NCI-H1417 (cell line): ENCODE measurements at places on chromosomes 4 and X.
A peak's percentile ranks its signal among the peaks of the same experiment; 100 is the strongest.

DNA sequence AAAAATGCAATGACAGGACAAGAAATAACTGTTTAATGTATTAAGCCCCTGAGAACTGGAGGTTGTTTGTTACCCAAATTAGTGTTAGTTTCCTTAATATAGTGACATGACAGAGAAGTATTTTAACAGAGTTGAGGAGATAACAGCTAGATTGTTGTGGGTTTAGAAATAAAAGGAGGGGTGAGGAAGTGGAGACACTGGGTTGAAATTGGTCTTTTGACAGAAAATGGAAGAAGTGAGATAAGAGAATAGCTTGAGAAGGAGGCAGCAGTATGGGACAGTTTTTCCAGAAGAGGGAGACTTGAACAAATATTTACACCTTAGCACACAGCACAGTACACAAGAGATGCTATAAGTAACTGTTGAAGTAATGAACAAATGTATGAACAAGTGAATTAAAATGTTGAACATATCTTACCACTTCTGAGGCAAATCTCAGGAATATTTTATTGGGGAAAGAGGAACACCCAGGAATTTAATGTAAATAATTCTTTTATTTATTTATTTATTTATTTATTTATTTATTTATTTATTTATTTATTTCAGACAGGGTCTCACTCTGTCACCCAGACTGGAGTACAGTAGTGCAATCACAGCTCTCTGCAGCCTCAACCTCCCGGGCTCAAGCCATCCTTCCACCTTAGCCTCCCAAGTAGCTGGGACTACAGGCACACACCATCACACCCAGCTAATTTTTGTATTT, 58.0 kb upstream of the EGFL6 start:
- no peak for DNase-seq

DNA sequence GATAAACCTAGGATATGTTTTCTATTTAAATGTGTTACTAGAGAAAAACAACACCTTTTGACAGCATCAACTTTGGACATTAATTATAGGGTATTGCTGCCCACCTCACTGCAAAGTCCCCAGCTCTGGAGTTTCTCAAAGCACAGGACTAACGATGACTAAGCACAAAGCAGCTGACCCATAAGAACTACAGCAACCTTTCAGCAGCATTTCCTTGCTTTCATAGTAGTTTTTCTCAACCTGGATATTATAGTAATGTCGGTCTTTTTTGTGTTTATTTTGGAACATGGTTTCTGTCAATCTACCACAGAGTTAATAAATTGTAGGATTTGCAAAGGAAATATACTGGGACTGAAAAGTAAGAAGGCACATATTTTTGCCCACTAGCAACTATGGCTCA, 21.5 kb downstream of the HHIP start:
- no peak for DNase-seq

DNA sequence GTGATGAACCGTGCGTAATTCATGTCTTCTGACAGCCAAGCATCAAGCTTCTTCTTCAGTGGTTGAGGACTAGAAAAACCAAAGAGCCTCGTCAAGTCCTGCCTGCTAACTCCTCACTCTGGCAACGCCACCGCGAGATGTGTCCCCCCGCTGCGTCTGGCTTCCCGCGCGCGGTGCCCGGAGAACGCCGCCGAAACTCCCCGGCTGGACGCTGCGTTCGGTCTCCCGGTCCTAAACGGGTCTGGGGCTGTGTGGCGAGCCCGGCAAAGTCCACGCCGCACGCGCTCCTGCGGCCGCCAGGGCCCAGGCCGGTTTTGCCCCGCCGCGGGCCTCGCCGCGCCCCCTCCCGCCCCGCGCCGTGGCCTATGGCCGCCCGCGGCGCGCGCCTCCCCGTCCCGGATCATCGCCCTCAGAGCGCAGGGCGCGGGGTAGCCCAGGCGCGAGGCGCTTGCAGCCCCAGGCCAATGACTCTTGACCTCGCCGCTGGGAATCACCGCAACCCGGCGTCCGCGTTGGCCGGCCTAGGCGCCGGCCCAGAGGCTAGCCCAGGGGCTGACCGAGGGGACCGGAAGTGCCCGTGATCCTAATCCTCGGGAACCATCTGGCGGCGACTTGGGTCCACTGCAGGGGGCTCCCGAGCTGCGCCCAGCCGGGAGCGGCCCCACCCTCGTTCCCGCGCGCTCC, at the start of gene AADAT:
Gene AADAT (minus strand): TSS at position 289 of the 684 bp plus-strand sequence. CDS start 266 bp downstream, at position 23.
- DNase-seq: peak; percentile 44

DNA sequence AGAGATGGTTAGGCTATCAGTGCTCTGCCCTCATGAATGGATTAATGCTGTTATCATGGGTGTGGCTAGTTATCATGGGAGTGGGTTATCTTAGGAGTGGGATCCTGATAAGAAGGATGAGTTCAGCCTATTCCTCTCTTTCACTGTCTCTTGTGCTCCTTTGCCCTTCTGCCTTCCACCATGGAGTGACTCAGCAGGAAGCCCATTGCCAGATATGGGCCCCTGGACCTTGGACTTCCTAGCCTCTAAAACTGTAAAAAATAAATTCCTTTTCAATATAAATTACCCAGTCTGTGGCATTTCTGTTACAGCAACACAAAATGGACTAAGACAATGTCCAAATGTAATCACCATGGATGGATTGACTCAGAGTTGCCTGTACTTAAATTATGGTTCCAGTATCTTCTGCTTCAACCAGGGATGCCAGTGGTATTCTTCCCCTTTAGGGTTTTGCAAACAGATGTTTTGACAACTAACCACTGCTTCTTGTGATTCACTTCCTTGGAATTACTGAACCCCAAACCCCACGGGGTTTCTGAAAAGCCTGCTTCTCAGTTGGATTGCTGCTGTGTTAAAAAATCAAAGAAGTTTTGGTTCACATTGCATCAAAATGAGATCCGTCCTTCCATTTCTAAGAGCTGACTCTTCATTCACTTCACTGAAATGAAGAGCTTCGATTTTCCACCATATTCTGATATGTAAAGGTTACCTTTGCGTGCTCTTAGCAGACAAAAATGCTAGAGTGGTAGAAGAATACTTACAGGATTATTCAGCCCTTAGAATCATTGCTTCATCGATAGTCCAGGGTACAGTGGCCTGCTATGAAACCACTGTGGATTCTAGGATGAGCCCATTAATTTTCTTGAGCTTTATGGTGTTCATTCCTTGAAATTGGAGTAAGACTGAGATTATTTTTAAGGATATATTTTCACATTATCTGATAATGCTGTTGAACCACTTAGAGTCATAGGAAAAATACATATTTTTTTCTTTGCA, 107.7 kb downstream of the FRMPD4 start:
- no peak for DNase-seq

DNA sequence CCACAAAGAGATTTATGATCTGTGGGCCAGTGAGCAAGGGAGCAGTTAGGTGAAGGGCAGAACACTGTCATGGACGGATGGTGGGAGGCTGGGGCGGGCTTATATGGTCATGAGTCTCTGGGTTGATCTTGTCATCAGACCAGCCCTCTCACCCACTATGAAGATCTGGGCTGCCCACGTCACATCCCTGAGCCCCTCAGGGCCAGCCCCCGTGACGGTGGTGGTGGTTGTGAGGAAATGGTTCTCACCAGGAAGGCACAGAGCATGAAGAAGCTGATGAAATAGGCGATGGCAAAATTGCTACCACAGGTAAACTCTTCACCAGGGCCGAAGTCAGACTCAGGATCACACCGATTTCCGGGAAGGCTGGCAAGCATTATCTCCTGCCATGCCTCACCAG, 11.1 kb upstream of the SYP start:
- DNase-seq: no peak

- DNase-seq: no peak
Observed at GRCh38 chrX:38221391-38221929, 789 bp upstream of the SRPX start.

- no peak for DNase-seq
Observed at GRCh38 chrX:129698150-129698549, 40.6 kb upstream of the XPNPEP2 start.

DNA sequence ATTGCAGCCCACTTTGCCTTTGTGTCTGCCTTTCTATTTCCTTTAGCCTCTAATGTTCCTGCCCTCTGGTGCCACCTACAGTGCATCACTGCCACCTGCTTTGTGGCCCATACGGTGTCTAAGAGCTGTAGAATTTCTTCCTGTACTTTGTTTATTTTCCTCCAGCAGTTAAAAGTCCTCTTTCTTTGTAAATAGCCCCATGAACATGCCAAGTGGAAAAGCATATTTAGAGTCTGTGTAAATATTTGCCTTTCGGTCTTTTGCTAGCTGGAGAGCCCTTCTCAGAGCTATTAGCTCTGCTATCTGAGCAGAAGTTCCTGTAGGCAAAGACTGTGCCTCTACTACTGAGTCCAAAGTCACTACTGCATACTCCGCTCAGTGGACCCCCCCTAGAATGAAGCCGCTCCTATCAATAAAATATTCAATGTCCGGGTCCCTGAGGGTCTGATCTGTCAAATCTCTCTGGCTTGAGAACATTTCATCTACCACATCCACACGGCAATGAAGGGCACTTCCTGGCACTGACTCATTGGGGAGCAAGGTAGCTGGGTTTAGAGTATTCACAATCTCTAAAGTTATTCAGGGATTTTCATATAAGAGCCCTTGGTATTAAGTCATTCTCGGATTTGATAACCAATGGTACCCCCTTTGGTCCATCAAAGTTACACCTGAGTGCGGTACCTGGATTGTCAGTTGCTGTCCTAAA, 36.3 kb downstream of the SULT1E1 start:
- peak; percentile 80 for DNase-seq

DNA sequence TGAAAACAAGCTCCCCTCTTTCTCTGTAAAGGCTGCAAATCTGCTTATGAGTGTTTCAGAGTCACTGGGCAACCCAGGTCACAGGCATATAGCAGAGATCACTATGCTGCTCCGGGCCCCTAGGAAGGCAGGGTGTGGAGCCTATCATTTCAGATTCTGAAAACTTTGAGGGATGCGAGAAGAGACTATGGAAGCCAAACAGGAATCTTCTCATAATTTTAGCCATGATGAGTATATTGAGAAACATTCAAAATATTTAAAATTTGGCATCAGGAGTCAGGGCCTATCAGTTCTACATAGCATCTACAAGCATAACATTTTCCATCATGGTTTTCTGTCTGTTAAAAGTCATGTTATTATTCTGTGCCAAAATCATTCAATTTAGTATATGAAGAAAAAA, 61.7 kb upstream of the ATXN3L start:
- DNase-seq: no peak

DNA sequence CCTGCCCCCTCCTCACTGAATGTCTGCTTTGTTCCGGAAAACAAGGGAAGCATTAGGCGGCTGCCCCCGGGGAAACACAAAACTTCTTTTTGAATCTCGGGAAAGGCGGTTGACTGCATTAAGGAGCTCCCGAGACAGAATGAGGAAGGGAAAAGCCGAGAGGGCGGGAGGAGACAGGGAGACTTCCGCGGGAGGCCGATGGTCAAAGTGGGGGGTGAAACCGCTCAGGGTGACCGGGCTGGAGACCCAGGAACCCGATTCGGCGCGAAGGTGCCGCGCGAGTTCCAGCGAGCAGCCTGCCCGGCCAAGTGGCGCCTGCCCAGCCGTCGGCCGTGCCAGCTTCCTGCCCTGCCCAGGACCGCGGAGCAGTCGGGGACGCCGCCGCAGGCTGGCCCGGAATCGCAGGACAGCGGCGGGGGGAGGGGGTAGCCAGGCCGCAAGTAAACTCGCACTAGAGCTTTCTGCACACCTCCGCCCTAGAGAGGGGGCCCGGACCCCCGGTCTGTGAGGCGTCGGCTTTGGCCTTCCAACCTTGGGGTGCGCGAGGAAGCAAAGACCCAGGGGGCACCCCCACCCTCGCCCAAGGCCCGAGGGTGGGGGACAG, 55.1 kb upstream of the BCOR start:
- DNase-seq: peak; percentile 72

DNA sequence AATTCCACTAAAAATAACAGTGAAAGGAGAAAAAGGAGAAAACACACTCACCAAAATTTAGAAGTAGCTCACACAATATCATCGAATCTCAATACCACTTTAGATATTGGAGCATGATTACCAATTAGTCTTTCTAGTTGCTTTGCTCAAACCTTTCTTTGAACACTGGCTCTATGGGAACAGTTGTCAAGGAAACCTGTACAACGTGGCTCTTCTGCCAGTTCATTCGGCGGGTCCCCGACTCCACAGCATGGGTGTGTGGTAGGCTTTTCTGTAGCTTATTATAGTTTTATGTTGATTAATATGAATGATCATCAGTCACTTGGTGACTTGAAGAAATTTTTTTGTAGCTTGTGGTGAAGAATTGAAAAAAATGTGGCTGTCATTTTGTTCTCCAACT, 50.2 kb upstream of the TMEM150C start:
- DNase-seq: no peak

DNA sequence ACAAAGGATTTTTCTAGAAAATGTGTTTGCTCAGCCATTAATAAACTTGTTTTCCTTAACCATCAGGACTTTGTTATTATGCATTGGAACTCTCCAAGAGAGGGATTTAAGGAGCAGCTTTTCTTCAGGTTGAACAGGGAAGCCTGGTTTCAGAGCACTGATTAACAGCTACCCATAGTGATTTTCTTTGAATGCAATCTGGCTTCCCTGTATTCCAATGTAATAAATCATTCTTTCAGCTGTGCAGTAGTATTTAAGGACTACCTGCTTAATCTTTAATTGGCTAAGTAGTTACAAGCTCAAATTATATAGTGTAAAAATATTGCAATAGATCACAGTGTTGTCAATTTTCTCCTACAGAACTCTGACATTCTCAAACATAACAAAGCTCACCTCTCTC, 77.5 kb downstream of the TMEM156 start:
- no peak for DNase-seq

- no peak for DNase-seq
Observed at GRCh38 chrX:20488473-20488872, 221.8 kb upstream of the RPS6KA3 start.

DNA sequence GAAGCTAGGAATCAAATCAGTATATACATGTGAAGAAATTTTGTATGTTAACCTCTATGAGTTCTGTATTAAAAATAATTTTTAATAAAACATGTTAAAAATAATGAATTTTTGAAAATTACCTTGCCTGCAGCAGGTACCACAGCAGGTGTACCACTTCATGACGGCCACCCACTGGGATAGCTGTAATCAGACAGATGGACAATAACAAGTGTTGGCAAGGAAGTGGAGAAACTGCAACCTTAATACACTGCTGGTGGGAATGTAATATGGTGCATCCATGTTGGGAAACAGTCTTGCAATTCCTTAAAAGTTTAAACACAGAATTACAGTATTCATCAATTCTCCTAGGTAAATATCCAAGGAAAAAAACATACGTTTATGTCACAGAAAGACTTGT, 209.5 kb downstream of the RELL1 start:
- DNase-seq: no peak

- DNase-seq: no peak
Observed at GRCh38 chr4:32858971-32859370, 2138.8 kb downstream of the PCDH7 start.

- DNase-seq: peak; percentile 53
Observed at GRCh38 chr4:113060853-113061252, 11.4 kb downstream of the ANK2 start.
